ENCODE measurements at places on chromosomes 3 and 15.

- no peak for DNase-seq
These were observed 81.1 kb downstream of the RAD18 start for GRCh38 chr3:8882171-8882593.

- no peak for DNase-seq
These were observed 153.1 kb downstream of the GMNC start for GRCh38 chr3:190709351-190709773.

DNA sequence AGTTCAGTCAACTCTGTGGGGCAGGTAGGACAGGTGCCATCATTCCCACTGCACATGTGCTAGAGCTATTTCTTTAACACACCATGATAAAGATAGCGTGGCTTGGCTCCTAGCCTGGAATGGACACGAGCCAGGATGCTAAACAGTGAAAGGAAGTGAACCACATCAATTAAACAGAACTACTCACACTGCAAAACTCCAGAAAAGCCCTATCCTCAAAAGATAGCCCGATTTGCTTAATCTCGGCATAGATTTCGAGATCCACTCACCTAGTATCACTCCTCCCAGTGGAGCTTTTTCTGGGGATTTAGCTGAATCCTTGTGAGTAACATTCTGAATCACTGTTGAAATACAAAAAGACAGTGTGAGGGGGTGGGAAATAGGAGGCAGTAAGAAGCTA lies 118.0 kb downstream of the ABI3BP start:
- no peak for DNase-seq

DNA sequence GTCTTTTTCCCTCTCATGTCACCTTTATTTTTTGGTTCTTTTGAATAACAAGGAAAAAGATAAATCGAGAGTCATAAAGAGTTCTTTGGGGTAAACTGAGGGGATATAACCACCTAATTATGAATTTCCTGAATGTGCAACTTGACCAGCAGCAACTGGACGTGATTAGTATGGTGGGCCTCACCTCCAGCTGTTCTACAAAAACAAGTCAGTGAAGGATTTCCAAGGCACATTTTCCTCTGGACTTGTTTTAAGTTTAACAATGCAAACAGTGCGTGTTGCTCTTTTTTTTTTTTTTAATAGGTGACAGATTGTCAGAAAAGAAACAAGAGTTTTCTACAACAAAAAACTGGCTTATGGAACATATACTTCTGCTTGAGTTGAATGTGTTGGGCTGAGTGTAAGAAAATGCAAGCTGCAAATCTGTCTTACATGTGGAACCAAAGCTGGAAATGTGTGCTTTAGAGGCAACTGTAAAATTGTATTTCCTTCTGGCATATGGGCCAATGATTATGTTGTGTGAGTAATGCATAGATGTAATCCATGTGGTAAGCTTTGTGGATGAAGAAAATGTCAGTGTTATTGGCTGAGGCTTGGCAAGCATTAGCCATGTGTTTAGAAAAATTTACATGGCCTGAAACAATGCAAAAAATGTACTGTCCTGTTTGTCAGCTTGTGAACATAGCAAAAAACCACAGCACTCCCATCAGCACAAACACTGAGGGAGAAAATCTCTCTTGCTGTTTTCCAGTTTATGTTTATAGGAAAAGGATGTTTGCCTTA lies 44.5 kb upstream of the FNDC3B start:
- DNase-seq = no peak

- no peak for DNase-seq
These were observed 272.3 kb downstream of the UBE2E2 start for GRCh38 chr3:23475446-23475845.

- no peak for DNase-seq
These were observed 471.2 kb downstream of the NR2F2 start for GRCh38 chr15:96801576-96802150.

GRCh38 chr3:178707311-178708031 lies 171.2 kb downstream of the KCNMB2 start:
- no peak for DNase-seq

GRCh38 chr3:170257145-170257544 lies 34.9 kb downstream of the PRKCI start:
- DNase-seq = no peak
